ENCODE measurements at places on chromosomes 1 and 21.

- no peak for DNase-seq
These were observed 92.3 kb upstream of the COL6A1 start for GRCh38 chr21:45889256-45889655.

DNA sequence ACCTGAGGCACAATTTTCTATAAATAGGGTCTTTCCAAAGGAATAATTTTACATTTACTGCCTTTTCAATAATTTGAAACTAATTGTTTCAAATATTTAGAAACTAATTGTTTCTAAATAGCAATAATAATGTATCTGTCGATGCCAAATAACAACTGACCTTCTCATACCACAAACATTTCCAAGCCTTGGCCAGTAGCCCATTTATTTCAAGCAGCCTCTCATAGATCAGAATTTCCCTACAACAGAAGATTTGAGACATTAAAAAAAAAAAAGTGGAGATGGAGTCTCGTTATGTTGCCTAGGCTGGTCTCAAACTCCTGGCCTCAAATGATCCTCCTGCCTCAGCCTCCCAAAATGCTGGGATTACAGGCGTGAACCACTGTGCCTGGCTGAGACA lies 2.1 kb upstream of the GFI1 start:
- peak; percentile 25 for DNase-seq

DNA sequence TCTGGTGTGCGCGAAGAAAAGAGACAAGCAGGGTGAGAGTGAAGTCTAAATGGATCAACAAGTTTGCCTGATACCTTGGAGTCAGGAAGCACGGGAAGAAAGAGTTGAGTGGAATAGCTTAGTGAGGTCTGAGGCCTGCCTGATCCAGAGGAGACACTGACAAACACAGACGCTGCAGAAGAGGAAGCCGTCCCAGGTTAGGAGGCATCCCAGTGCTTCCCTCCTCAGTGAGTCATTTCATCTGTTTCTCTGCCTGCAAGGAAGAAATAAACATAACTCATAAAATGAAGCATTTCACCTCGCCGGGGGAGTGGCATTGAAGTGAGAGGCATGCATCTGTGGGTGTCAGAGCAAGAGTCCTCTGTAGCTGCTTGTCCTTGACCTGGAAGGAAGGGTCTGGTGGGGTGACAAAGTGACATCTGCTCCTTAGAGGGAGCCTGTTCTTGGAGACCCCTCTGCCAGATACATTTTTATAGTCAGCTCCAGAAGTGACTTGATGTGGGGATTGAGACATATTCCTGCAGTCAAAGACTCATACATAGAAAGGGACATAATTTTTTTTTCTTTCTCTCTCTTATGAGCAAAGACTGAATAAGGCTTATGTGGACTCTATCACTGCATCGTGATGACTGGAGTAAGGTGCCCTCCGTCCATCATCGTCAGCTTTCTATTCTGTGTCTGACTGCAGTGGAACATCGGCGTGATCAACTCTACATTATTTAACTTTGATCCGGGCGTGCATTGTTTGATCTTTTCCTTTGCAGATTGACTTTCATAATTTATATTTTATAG lies 256.7 kb downstream of the KIF26B start:
- DNase-seq = no peak

DNA sequence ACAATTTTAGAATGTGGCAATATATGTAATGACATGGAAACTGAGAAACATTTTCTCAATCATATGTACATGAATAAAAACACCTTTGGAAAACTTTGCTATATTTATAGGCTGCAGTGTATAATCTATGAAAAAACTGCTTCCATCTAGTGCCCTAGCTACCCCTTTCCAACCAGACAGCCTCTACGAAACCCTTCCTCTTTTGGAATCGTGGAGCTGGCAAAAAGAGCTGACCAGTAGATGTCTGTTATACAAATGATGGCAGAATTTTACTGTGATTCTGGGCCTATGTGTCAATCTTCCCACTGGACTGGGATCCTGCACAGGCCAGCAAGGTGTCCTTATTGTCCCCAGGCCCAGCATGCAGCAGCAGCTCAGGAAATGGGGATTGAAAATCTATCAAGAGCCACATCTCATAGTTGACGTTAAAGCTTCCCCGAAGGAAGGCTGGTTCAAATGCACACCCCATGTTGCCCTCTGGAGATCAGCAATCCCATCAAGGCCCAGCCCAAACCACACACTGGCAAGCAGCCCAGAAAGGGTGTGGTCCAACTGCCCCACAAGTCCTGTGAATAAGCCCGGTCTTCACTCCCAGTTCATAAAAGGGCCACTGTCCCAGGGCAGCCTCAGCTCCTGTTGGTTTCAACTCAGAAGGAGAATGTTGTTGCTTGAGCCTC lies 8.8 kb upstream of the FAM20B start:
- peak; percentile 94 for DNase-seq

- DNase-seq = no peak
These were observed 20.5 kb downstream of the PRKACB start for GRCh38 chr1:84164567-84165021.

- DNase-seq = no peak
These were observed 276.0 kb downstream of the RWDD3 start for GRCh38 chr1:95509989-95510388.
